ENCODE measurements at places on chromosomes 2 and 18.

- no peak for DNase-seq
These were observed 97.6 kb downstream of the MRPS9 start for GRCh38 chr2:105135436-105135835.

DNA sequence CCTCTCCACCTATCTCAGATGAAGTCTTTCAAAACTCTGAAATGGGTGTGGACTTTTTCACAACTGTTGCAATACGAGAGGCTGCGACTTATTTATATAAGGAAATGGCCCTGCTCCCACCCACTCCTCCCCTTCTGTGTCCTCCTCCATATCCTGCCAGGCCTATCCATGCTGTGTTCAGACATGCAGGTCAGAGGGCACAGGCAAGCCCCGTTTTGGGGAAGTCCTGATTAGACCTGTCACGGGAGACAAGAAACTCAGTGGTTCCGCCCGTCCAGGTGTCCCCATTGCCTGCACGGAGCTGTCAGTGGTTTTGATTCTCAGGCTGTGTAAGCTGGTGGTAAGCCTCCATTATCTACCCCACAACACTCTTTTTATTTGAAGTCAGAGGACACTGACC is 99.6 kb upstream of the MGAT5 start:
- no peak for DNase-seq

DNA sequence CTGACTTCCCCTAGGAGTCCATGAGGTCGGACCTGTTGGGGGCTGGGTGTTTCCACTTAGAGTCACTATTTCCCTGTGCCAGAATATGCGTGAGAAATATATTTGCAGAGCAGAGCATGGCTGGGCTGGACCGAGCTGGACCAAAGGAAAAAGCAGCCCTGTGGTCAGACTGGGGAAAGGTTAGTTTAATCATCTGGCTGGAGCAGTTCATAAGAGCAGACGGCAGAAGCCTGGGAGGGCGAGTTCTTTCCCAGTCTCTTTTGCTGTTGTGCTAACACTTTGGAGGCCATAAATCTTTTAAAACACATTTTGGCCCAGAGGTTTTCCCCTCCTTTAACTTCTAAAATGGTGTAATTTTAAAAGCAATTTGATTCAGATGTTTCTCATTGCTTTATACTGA is 66.5 kb downstream of the GLI2 start:
- DNase-seq = no peak

GRCh38 chr18:35089382-35089781 is 48.2 kb downstream of the MAPRE2 start:
- DNase-seq = no peak

- DNase-seq = peak; percentile 7
These were observed 454.7 kb upstream of the SLC39A10 start for GRCh38 chr2:195202163-195202845.

DNA sequence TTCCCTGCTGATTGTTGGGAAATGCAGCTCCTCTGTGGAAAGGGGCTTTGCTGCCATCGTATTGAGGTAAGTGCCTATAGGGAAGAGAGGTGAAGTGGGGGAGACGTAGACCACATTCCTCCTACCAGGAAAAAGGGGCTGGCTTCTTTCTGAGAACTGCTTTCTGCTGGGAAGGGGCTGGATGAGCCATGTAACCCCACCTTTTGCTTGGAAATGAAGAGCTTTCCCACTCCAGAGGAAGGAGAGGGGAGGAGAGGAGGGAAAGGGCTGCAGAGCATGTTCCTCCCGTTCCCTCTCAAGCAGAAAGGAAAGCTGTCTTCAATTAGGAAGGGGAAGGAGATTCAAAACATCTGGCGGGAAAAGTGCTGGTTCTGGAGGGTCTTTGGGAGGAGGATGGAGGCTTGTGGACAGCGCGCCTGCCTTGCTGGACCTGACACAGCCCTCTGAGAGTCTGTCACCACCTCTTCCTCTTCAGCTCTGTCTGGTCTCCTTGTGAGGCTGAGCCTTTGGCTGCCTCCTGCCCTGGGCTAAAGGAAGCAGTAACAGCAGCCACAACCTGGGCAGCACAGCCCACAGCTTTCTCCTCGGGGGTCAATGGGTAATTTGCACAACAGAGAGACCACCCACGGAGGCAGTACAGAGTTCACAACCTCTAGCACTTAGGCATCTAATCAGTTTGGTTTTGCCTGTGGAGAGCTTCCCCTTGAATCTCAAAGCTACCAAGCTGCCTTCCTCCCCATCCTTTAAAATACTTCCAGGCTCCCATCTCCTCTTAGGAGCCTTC is 410.0 kb upstream of the TNP1 start:
- DNase-seq = no peak

DNA sequence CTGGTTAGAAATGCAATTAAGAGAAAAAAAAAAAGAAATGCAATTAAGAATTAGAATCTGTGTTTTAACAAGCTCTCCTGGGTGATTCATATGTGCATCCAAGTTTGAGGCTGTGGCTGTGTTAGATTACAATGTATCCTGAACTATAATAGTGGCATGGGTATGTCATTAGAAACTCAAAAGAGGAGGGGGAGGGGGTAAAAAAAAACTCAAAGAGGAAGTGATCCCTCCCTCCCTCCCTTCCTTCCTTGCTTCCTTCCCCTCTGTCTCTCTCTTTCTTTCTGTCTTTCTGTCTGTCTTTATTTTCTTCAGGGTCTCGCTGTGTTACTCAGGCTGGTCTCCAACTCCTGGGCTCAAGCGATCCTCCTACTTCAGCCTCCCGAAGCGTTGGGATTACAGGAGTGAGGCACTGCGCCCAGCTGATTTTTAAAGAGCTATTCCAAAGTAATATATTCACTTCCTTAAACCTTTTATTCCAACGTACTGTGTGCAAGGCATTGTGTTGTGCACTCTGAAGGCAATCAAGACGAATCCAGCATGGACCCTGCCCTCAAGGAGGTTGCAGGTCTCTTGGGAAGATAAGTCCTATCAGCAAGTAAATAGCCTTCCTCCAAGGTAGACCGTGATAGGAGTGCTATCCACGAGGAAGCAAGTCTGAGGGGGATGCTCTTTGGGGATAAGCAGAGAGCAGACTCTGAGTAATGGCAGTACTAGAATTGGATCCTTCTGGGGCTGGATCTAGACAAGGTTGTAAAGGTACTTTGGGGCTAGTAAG is 35.9 kb upstream of the MCFD2 start:
- DNase-seq = no peak

GRCh38 chr2:160417745-160418397 is 75.7 kb downstream of the RBMS1 start:
- DNase-seq = no peak

GRCh38 chr2:43174368-43174916 is 52.0 kb downstream of the ZFP36L2 start:
- DNase-seq = no peak

- no peak for DNase-seq
These were observed 156.2 kb downstream of the DTNA start for GRCh38 chr18:34866310-34866709.

- DNase-seq = no peak
These were observed 106.7 kb downstream of the DTNB start for GRCh38 chr2:25566694-25567093.

DNA sequence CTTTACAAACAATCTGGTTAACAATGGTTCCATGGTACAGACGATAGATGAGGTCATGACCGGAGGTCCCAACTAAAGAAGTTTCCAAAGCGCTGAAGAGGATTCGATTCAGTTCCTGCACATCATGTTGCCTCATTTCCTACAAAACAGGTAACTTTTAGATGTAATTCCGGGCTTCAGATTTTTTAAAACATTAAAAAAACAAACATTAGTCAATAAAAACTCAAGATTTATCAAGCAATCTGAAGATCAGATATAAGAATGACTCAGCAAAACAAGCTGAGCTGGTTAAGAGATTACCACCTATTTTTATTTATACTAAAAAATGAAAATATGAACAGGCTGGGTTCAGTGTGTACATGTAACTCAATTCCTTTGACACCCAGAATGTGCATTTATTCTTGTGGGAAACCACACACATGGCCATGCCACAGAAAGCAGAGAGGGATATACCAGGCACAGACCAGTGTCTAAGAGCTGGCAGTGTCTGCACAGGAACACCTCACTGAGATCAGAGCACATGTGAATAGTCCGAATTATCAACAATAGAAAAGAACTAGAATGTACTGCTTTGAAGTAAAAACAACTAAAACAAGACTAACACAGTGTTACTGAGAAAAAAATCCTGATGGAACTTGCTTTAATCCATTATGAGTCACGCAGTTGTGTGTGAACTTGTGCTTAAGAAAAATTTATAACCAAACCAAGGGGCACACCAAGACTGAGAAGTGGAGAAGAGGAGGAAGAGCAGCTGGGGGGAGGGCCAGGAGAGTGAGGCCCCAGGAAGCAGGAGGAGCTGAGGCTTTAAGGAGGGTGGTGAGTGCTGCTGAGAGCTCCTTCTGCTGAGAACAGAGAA is 9.5 kb downstream of the USP40 start:
- peak; percentile 12 for DNase-seq

DNA sequence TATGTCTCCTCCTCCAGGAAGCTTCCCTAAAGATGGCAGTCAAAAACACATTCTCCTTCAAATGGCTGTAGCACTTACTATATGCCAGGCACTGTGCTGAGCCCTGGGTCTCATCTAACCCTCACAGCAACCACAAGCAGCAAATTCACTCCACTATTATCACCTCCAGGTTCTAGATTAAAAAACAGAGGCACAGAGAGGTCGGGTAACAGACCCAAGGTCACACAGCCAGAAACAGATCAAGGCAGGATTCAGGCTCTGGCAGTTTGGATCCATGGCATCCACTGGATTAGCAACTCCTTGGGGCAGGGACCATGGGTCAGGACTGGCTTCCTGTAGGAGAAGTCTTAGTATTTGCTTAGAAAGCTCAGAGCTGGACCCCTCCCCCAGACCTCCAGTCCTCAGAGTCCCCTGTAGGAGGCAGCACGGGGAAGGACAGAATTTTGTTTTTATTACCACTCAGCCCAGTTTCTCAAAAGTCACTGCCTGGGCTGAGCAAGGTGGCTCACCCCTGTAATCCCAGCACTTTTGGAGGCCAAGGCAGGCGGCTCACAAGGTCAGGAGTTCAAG is 34.4 kb downstream of the ZFP36L2 start:
- DNase-seq = no peak

DNA sequence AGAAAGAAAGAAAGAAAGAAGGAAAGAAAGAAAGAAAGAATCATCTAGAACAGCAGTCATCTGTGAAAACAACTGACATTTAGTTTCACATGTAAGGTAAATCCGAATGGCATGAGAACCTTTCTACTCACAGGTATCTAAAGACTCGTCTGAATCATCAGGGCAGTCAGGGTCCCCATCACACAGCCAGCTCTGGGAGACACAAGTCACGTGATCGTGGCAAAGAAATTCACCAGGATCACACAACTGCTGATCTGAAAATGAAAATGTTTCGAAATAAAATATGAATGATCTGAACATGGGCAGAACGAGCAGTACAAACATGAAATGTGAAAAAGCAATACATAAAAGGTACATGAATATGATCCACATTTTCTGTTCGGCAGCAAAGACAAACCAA is 320.7 kb downstream of the LRP1B start:
- no peak for DNase-seq

DNA sequence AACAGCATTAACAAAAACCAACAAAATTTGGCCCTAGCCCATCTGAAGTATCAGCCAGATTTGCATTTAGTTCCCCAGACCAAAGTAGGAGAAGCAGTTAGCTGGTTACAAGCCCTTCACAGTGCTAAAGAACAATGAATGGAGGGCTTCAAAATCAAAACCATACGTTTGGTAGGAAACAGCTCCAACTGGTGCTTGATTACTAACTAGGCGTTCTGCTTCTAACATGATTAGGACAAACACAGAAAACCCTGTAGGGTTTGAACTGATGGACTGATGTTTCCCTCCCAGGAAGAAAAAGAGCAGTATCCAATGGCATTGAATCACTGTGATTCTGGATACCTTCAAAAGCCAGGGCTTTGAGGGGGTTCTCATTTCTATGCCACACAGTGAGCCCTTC is 20.5 kb upstream of the STAT4 start:
- no peak for DNase-seq
